AG04449 (cell line): ENCODE measurements at places on chromosomes 4 and X.

GRCh38 chrX:25226151-25226550 is 210.4 kb upstream of the ARX start:
- no peak for DNase-seq

GRCh38 chr4:96240041-96240440 is 400.1 kb downstream of the PDHA2 start:
- DNase-seq: no peak

DNA sequence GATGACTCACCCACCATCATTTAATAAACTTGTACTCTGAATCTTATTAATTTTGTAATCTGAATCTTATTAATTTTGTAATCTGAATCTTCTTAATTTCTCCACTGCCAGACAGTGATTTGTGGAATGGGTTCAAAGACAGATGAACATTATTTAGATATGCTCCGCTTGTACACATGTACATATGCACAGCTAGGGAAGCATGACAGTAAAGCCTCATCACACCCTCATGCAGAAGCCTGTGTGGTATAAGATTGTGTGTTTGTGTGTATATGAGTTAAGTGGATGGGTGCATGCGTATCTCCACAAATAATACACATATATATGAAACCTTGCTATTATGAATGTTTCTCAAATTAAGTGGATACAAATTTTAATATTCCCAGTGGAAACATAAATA is 318.5 kb upstream of the SFRP2 start:
- no peak for DNase-seq

DNA sequence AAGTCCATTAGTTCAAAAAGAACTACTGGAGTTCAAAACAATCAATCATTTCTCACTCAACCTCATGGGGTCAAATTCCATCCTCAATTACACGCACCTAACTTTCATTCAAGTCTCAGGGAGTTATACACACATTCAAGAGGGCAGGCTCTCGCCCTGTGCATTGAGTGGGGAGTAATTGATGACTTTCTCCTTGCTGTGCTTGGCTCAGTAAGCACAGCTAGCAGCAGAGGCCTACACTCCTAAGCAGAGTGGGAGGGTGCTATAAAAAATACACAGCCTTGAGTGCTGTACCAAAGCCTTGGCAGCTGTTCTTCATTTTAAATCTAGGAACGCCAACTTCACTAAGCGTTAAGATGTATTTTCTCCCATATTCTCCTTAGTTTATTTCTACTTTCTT is 958.3 kb upstream of the ADGRL3 start:
- no peak for DNase-seq

- DNase-seq: no peak
Observed at GRCh38 chr4:140702096-140702757, 54.0 kb downstream of the TBC1D9 start.

DNA sequence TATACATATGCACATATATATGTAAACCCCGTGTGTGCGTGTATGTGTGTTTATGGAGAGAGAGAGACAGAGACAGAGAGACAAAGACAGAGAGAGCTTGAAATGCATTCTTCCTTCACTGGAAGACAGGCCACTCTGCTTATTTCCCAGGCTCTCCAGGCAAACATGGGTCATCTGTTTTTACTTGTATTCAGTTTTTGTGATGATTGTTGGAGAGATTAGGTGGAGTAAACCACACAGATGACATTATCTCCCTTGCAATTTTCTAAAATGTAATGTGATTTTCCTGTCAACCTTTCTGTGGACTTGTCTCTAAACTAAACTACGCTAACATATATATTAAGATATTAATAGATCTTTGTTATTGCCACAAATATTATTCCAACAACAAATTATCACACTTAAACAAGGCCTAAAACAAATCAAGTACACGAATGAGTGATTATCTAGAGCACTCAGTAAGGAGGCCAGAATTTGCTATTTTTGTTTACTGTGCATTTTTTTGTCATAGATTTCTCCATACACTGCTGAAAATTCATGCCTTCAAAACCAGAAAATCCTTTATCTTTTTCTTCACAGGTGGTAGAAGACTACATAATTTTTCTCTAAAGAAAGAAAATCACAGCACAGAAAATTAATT is 251.8 kb upstream of the SLIT2 start:
- DNase-seq: no peak

- no peak for DNase-seq
Observed at GRCh38 chrX:1681439-1681838, 66.6 kb downstream of the ASMT start.

GRCh38 chr4:147820975-147821374 is 89.1 kb downstream of the ARHGAP10 start:
- no peak for DNase-seq

GRCh38 chr4:28354880-28355656 is 1494.4 kb downstream of the STIM2 start:
- DNase-seq: no peak

- DNase-seq: no peak
Observed at GRCh38 chr4:156732634-156733033, 239.0 kb downstream of the PDGFC start.

DNA sequence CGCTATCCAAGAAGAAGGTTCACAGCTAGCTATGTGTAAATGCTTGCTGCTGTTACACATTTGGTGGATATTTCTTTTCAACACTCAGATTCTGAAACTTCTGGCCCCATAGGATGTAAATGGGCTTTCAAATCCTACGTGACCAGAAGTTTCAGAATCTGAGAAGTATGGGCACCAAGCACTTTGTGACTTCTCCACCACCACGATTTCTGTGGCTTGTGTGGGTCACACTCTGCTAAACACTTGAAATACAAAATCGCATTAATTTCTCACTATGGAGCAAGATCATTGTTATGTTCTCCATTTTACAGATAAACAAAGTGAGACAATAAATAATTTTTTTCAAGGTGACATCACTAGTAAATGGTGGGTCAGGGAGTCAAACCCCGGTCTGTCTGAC is 259.4 kb upstream of the JADE1 start:
- DNase-seq: no peak

DNA sequence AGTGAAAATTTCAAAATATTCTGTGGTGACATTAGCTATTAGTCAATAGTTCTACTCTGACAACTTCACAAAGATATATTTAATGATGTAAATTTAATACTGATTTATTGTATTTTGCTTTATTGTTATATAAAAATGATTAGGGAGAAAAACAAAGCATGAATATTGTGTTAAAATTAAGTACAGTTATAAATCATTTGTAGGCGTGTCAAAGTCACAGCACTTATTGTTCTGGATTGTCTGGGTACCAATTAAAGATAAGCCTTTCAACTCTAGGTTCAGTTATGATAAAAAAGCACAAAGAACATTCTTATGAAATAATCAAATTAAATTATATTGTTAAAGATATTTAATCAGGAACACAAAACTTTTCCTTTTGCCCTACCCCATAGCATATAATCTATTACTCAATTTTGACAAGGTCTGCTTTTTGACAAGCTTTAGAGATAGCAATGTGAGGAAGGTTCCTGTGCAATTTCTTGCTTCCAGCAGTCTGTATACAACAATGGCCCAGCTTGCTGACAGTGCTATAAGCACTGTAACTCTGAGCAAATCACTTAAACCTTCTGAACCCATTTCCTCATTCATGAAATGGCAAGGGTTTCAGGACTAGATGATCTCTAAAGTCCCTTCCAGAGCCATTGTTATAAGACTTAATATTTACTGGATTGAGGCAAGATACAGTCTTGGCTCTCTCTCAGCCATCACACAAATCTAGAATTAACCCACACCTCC is 910.3 kb upstream of the LCORL start:
- no peak for DNase-seq

DNA sequence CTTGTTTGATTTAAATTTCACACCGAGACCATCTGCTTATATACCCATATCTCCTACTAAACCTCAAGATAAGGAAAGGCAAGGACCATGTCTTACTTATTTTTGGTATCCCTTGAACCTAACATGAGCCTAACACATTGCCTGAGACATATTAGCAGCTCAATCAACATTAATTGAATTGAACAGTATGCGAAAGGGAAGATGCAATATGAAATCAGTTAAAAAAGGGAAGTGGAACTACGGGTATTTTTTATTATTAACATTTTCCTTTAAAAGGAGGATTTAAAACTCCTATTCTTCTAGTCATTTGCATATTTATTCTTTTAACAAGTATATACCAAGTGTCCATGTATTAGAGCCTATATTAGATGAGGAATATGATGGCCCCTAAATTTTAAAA is 197.0 kb downstream of the CAMK2D start:
- DNase-seq: no peak

DNA sequence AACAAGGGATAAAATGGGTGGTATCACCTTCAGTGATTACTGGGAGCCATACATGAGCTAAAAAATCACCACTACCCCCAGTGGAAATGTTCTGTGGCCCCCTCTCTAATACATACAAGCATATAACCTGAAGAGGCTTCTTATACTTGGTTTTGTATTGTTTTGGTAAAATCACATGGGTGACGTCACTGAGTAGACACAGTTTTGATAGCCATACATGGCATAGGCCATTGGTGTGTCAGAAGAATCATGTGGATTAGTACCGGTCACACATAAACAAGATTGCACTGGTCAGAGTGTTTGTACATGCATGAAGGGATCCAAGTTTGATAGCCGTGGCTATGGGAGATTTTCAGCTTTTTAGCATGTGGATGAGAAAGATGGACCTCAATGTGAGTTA is 131.9 kb upstream of the RADX start:
- DNase-seq: no peak

GRCh38 chrX:16603822-16604221 is 46.1 kb upstream of the S100G start:
- no peak for DNase-seq

DNA sequence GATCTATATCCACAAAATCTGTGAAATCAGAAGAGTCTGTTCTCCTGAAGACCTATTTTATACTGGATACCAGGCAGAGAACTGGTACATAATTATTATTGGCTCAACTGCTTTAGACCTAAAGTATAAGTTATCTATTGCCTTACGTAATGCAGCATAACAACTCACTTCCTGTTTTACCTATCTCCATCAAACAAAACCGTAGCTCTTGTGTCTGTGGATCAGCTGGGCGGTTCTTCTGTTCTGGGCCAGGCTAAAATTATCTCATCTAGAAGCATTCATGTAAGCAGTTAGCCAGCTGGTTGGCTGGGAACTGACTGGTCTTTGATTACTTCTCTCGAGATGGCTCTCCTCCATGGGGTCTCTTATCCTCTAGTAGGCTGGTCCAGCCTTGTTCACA is 57.8 kb downstream of the PPP1R2C start:
- no peak for DNase-seq

DNA sequence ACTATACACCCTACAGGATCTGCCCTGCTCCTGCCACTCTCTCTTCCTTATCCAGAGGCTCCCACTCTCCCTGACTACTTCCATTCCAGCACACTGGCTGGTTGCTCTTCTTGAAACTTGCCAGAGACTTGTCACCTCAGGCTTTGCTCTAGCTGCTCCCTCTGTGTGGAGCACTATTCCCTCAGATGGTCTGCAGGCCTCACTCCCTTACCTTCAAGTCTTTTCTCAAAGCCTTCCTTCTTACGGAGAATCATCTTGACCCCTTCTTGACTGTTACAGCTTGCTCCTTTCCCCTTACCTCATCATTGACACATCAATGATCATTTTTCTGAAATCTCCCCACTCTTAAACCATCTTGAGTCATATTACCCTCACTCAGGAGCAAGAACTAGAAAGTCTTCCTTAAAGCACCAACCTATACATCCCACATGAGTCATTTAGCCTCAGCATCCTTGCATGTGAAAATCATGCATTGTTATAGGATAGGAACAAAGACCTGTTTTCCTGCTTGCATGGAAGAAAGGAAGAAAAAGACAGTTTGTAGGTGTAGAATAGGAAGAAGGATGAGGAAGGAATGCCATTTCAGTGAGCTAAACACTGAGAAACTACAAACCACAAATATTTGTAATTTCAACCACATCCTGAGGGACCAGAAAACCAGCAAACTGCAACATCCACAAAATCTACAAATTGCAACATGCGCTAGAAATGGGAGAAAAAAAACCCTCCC is 55.7 kb downstream of the ANTXR2 start:
- DNase-seq: peak; percentile 49

GRCh38 chrX:23896981-23897380 is 10.8 kb downstream of the APOO start:
- no peak for DNase-seq

DNA sequence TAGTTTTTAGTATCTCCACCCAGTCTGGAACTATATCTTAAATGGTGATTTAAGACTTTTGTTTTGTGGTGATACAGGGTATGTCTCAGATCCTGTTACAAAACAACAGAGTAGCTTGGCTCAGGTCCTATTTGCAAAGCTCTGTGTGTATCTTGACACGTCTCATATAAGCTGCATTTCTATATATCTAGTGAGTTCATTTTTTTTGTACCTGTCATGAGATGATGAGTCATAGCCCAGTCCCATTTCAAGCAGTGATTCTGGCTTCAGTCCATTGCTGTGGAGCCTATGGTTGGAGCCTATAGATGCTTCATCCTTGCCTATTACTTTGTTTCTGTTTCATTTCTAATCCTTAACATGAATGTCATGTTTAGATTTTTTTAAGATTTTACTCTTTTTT is 23.0 kb downstream of the GRXCR1 start:
- no peak for DNase-seq

- DNase-seq: no peak
Observed at GRCh38 chr4:74768857-74769525, 25.3 kb downstream of the BTC start.

- no peak for DNase-seq
Observed at GRCh38 chr4:113845138-113845537, 83.6 kb upstream of the CAMK2D start.

GRCh38 chrX:134172588-134173259 is 64.3 kb upstream of the CCDC160 start:
- DNase-seq: no peak

- no peak for DNase-seq
Observed at GRCh38 chr4:109977854-109978501, 65.3 kb downstream of the EGF start.

DNA sequence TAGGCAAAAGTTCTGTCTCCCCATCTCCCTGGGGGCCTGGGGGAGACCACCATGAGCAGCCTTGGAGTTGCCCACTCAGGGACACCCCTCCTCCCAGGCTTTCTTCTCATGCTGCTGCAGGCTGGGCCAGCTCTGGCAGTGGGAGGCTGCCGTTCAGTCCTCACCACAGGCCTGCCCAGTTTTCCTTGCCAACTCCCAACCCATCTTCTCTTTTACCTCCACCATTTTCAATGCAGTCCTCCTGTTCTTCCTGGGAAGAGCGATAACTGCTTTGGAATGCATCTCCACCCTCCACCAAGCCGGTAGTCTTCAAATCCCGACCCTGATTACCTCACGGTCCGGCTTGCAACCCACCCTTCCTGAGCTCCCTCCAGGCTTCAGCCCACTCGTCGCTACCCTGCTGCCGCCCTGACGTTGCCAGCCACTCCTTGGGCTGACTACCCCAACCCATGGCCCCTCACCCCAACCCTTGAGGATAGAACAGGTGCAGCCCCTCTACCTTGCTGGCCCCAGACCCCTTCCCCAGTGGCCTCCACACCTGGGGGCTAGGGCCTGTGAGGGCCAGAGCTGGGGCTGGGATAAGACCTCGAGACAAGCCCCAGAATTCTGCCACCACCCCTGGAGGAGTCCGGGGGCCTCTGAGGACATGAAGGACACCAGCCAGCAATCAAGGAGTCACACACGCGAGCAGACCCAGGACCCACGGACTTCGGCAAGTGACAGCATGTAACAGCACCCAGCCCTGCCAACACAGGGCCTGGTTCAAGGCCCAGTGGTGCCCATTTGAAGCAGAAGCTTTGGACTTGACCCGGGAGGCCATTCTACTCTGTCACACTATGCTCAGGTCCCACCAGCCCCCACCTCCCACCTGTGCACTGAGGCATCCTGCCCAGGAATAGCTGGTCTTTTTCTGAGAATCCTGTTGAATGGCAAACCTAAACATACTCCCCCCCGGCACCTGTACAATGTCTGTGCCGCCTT is 9.2 kb downstream of the WDR1 start:
- DNase-seq: no peak

- peak; percentile 56 for DNase-seq
Observed at GRCh38 chr4:112234952-112235609, 3.5 kb downstream of the AP1AR start.
